ENCODE measurements at places on chromosomes 13 and 19.

- DNase-seq = no peak
Observed at GRCh38 chr19:53224606-53225005, 30.1 kb downstream of the ZNF677 start.

- peak; percentile 68 for DNase-seq
Observed at GRCh38 chr13:25375727-25376358, 4.1 kb downstream of the ATP8A2 start.

GRCh38 chr13:110396913-110397381, 89.9 kb downstream of the COL4A2 start:
- no peak for DNase-seq

DNA sequence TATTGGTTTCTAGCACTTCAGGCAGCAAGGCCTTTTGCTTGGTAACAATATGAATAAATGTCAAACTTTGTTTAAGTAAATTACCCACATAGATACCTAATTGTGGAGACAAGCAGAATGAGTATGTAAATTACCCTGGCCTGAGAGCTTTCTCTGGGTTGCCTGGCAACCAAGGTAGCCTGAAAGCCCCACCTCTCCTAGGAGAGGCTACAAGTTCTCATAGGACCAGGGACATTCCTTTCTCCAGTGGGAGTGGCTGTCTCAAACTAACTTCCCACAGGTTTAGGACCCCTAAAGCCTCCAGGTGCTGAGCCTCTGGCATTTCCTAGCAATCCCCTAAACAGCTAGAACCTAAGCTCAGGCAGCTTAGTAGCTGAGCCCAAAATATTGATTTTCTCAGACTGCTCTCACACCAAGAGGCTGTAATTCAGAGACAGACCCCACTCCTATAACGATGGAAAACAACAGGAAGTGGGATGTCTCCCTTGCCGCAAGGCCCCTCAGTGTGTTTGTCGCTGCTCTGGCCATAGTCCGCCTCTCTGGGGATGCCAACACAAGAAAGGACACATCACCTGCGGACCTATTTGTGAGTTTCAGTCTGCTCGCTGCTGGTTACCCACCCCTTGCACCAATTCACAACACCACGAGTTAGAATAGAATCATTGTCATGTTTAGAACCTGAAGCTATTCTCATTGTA, 207.3 kb downstream of the DLEU7 start:
- DNase-seq = no peak

DNA sequence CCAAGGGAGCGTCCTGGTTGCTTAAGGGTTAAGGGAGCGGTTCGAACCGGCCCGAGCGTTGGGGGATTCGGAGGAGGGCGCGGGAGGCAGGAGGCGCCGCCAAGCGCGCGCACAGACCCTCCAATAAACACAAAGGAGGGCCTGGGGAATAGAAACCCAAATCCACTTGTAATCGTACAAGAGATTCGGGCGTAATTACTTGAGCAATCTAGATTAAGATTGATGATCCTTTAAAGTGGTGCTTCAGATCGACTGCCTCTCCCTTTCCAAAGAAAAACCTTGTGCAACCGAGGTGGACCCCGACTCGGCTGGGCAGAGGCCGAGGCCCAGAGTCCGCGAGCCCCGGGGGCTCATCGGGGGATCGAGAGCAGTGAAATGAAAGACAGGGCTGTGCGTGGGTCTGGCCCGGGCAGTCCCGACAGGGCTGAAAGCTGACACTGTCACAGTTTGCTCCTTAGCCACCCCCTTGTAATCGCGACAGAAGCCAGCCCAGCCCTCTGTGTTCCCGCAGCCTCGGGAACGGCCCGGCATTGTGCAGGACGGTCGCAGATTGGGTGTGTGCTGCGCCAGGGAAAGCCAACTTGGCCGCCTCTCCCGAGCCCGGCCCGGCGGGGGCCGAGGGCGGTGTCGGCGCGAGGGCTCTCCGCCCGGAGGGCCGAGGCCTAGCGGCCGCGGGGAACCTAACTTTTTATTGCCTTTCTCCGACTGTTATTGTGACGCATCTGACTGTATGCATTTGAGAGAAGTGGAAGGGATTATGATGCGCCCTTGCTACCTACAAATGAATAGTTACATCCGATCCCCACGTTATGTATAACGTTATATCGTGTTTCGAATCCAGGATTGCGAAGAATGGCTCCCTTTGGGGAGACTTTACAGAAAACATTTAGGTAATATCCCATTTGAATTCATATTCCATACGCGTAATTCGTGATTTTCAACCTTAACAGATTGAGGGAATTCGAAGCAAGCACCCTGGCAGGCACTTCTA, 5.5 kb downstream of the MAB21L1 start:
- DNase-seq = no peak

- no peak for DNase-seq
Observed at GRCh38 chr13:27961227-27962085, 7.7 kb downstream of the CDX2 start.

- DNase-seq = peak; percentile 49
Observed at GRCh38 chr13:38872693-38873092, 117.9 kb downstream of the STOML3 start.

GRCh38 chr19:51698296-51698695, 5.2 kb downstream of the SPACA6 start:
- DNase-seq = peak; percentile 14
